Uterus (tissue), 4 donors: ENCODE measurements at places on chromosomes 4 and X.

- no peak for DNase-seq
Observed at GRCh38 chr4:87835743-87836142, 3.0 kb downstream of the MEPE start.

- DNase-seq, result no peak
Observed at GRCh38 chr4:176549161-176549865, 229.5 kb downstream of the SPCS3 start.

- no peak for DNase-seq
Observed at GRCh38 chr4:167985565-167985964, 106.8 kb upstream of the ANXA10 start.

DNA sequence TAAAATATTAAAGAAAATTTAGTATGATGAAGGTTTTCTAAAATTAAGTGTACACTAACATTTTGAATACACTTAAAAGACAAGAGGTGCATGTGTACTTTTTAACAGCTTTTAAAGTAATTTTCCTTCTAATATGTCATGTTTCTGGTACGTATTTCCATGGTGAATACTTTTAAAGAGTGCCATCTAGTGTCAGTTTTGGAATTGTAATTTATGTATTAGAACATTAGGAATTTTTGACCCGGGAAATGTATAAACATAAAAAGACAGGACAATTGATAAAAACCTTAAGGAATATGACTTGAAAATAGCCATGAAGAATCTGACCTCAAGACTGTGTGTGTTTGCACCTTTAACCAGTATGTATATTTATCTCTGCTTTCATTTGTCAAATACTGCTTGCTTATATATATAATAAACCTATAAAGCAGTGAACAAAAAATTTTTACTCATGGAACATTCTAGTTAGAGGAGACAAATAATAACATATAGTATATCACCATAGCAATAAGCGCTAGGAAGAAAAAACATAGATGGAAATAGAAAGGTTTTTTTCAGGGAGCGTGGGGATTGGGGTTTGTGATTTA is 7.2 kb downstream of the GSTCD start:
- no peak for DNase-seq

DNA sequence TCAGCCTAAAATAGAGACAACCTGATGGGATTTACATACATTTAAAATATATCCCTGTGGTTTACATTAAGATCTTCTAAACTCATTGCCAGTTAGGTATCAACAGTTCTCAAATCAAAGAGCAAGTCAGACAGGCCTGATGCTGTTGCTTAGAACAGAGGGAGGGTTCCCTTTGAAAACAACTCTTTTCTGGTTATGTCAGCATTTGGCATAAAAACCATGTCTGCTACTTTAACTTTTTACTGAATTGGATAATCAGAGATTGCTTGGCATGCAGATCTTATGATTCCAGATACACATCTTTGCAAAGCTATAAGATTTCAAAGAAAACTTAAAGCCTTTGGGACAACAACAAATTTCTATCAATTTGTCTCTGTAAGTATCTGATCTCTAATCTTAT is 140.8 kb downstream of the CPE start:
- DNase-seq, result no peak

DNA sequence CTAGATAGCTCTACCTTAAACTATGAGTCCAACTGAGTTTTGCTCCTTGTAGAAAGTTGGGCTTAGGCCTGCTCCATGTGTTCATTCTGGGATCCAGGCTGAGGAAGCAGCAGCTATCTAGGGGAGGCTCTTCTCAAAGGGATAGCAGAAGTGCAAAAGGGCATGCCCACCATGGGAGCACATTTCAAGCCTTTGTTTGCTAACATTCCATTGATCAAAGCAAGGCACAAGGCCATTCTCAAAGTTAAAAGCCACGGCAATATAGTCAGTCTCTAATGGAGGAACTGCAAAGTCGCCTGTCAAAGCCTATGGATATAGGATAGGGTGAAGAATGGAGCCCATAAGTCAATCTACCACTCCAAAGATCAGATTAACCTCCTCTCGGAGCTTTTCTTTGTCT is 488.1 kb upstream of the ARX start:
- no peak for DNase-seq

DNA sequence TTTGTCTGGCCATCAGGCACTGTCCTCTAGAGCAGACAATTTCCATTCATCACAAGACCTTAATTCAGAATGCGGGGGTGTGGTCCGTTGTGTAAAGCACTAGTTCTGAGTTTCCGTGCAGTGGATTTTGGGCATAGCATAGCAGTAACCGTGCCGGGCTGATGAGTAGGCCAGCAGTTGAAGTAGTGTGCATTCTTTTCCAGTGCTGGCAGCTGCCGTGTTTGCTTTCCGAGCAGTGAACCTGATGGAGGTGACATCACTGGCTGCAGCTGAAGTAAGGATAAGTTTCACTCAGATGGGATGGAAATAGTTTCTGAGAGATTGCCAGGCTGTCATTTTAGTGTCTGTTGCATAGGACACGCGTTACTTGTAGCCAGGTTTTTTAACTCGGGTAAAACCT is 107.0 kb upstream of the STIM2 start:
- no peak for DNase-seq

DNA sequence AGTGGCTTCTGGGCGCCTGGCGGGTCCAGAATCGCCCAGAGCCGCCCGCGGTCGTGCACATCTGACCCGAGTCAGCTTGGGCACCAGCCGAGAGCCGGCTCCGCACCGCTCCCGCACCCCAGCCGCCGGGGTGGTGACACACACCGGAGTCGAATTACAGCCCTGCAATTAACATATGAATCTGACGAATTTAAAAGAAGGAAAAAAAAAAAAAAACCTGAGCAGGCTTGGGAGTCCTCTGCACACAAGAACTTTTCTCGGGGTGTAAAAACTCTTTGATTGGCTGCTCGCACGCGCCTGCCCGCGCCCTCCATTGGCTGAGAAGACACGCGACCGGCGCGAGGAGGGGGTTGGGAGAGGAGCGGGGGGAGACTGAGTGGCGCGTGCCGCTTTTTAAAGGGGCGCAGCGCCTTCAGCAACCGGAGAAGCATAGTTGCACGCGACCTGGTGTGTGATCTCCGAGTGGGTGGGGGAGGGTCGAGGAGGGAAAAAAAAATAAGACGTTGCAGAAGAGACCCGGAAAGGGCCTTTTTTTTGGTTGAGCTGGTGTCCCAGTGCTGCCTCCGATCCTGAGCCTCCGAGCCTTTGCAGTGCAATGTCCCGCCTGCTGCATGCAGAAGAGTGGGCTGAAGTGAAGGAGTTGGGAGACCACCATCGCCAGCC is at the start of gene ATOH1:
Gene ATOH1 (plus strand): TSS at position 422 of the 663 bp plus-strand sequence. CDS start 174 bp downstream, at position 596.
- no peak for DNase-seq

DNA sequence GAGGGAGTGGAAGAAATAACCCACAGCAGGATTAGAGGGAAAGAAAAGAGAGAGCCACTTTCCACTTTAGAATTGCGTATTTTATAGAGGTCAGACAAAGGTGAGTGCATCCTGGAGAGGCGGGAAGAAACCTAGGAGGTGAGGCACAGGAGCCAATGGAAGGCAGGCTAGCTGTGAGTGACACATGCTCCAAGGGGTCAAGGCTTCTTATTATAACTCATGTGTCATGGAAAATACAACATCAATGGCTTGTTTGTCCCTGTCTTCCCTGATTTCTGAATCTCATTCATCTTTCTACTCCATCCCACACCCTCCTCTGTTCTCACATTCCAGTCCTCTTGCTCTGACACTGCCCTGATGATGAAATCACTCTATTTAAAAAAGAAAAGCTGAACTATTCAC is 14.4 kb downstream of the ANXA3 start:
- DNase-seq, result no peak

DNA sequence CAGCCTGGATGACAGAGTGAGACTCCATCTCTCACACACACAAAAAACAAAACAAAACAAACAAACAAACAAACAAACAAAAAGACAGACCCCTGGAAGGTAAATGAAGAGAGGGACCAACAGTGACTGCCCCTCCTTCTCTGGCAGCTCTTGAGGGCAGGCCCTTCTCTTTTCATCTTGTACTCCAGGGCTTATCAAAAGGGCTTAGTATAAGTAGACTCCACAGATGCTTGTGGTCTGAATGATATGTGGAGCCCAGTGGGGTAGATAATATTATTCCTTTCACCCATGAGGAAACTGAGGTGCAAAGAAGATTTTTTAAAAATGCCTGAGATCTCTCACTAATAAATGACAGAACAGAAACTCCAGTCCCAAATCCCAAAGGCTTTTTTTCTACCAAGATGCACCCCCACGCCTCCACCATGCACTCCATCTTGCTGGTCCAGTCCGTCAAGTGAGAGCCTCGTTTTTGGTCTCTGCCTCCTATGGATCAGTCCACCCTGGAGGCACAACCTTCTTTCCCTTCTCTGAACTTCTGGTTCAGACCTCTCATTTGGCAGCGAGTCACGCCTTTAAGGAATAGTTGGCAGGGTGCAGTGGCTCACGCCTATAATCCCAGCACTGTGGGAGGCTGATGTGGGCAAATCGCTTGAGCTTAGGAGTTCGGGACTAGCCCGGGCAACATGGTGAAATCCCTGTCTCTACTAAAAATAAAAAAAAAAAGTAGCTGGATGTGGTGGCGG is 17.0 kb upstream of the CHRNA9 start:
- DNase-seq, result no peak

GRCh38 chr4:152118819-152119553 is 358.2 kb upstream of the GATB start:
- no peak for DNase-seq

DNA sequence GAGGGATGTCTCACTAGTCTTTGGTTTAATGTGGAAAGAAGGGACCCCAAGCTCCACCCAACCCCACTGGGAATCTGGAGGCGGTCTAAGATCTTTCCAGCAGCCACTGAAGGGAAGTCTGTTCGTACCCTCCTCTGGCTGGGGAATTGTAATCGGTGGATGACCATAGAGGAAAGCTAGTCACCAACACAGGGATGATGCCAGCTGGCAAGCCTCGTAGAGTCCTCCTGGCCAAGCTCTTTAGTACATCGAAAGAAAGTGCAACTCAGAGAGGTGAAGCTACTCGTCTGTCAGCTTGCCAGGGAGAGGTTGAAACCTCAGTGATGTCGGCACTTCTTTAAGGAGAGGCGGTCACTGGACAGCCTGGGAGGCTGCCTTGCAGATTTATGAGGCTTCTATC is 58.7 kb downstream of the MAMLD1 start:
- DNase-seq, result peak; percentile 55

- DNase-seq, result no peak
Observed at GRCh38 chr4:41334182-41334581, 77.5 kb downstream of the UCHL1 start.

GRCh38 chr4:103075894-103076746 is 441 bp downstream of the SLC9B2 start:
- DNase-seq, result peak; percentile 64

DNA sequence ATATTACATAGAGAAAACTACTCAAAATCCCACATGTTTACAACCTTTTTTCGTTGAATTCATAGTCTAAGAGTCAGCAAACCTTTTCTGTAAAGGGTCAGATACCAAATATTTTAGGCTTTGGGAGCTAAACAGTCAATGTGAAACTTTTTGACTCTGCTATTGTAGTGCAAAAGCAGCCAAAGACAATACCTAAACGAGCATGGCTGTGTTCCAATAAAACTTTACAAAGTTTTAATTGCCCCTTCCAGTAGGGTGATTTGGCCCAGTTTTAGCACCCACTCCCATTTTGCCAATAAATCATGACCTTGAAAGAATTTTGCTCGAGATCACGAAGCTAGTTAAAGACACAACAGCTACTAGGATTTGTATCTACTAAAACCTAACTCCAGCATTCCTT is 147.2 kb downstream of the ANKRD50 start:
- no peak for DNase-seq

DNA sequence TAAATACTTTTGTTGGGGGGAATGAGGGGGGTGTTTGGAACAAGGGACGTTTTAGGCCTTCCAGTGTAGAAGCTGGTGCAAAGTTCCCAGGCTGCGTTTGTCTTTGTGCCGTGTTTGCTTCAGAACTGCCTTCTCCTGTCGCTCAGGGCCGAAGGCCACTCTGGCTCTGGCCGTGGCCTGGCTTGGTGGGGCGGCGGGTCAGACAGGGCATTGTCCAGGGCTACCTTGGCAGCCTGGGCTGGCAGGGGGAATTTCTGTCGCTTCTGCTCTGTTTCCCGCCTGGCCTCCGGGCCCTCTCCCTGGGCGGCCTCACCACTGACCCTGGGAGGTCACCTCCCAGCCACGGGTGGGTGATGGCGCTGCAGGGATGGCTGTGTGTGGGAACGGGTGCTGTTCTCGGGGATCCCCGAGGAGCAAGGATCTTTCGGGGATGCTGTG is 140.0 kb downstream of the COL4A6 start:
- DNase-seq, result no peak

DNA sequence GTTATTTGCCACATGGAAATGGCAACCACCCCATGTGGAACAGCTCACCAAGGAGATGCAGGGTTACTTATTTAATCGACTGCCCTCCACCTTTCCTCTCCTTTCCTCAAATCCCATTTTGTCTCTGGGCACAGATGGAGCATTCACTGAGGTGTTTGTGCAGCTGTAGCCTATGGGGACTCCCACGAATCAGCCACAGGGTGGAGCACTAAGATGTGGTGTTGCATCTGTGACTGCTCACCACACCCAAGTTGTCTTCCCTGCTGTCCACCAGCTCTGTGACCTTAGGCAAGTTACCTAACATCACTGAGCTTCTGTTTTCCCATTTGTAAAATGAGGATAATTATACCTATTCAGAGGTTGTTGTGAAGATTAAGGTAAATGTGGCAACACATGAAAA is 252.4 kb upstream of the CPEB2 start:
- DNase-seq, result no peak

GRCh38 chr4:73021634-73022033 is 47.9 kb downstream of the COX18 start:
- DNase-seq, result no peak

- DNase-seq, result no peak
Observed at GRCh38 chr4:88112856-88113255, 45.6 kb downstream of the ABCG2 start.

DNA sequence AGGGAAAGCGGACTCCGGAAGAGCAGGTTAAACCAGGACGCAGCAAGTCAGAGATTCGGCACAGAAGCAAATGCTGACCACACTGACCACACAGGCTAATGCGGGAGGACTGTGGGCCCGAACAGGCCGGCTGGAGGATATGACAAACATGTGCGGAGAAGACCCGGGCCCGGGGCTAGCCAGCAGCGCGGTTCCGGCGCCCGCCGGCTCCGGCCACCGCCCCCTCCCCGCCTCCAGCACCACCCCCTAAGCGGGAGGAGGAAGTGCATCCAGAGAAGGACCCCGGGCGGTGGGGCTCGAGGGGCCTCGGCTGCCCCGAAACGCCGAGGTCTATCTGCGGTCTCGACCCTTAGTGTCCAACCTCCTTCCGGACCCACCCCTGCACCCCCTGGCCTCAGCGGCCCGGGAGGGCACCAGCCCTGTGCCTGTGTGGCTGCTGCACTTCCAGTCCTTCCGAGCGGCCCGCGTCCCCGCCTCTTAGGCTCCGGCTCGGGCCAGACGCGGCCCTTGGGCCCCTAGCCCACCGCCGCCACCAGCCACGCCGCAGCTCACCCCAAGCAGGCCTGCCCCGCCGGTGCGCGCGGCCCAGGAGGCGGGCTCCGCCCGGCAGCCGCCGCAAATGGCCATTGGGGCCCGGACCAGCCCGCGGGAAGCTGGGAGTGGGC is 2.1 kb downstream of the ELOVL6 start:
- DNase-seq, result peak; percentile 23

DNA sequence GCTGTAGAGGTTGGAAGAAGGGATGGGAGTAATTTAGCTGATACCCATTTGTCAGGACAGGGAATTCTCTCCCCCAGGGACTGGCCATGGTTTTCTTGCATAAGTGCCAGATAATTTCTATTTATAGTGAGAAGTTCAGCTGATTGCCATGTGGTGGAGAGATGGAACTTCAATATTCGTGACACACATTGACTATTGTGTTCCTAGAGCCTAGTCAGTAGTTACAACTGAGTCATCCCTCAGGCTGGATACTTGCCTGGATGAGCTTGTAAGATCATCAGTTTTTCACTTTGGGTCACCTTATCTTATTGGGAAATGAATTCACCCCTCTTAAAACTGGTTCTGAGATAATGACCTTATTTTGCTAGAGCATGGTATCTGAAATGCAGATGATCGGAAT is 32.2 kb downstream of the CFAP299 start:
- DNase-seq, result no peak
